Activated CD4-positive, alpha-beta T cell treated with anti-CD3 and anti-CD28 coated beads for 24 hours (primary cell): ENCODE measurements at places on chromosomes 3 and 15.

- no peak for DNase-seq
These were observed 13.7 kb upstream of the ABHD2 start for GRCh38 chr15:89074402-89075012.

DNA sequence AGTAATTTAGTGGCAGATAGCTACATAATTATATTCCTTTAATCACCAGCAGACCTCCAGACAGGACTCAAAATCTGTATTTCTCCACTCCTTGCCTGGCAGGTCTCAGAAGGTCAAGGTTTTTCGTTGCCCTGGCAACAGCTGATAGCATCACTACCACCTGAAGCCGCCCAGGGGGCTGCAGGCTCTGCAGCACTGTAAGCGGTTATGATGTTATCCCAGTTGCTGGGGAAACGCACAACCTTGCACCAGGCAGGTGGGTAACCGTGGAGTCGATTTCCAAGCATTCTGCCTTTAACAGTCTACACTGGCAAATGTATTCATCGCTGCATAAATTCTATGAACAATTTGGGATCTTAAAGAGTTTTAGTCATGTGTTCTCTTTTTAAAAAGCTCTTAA lies 756.3 kb downstream of the NTRK3 start:
- no peak for DNase-seq

DNA sequence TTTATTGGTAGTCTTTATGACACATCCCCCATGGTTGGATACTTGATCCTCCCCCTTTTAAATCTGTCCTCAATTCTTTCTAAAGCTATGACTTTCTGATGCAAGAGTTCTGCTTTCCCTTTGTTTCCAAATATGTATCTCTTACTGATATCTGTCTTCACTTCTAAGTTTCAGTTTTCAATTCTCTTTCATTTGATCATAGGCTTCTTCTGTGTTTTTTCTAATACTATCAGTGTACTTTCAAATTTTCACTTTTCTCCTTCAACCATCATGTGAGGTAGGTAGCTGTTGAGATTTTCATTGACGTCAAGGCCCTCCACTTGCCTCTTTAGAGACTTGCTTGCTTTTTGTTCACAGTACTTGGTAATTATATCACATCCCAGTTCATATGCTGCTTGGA lies 436.5 kb downstream of the CNTN4 start:
- no peak for DNase-seq

GRCh38 chr3:69831737-69832136 lies 92.5 kb downstream of the MITF start:
- DNase-seq = no peak

DNA sequence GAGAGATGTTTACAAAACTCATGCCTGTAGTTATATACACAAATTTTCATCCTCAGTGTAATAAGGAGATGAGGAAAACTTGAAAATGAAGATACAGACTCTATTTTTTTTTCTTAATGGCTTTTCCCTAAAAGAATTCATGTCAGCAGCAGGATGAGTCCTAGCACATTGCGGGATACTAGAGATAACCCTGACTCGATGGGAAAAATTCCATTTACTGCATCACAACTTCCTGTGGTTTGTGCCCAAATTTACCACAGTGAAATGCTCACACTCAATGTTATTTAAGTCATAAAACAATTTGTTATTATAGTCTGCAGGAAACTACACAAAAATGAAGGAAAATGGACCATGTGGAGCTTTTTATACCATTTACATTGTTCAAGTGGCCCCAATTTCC lies 581.9 kb upstream of the ZNF717 start:
- DNase-seq = no peak

GRCh38 chr15:92430069-92430440 lies 36.4 kb downstream of the ST8SIA2 start:
- DNase-seq = no peak

- no peak for DNase-seq
These were observed 67.5 kb downstream of the KCNMB2 start for GRCh38 chr3:178603735-178604134.

DNA sequence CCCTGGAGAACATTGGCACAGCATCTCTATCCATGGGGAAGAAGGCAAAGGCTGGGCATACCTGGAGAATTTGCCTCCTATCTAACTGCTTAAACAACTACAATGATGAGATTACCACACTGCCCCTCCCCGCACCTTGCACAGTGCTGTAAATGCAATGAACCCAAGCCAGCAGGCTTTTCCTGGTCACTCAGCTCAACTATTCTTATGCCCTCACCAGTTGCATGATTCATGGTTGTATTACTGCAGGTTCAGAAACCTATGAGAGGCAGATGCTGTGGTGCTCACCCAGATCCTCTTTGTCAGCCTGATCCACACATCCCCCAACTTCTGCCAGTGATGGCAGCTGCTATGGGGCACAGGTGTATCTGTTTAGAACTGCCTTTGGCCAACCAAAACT lies 77.7 kb upstream of the STAC start:
- DNase-seq = no peak

DNA sequence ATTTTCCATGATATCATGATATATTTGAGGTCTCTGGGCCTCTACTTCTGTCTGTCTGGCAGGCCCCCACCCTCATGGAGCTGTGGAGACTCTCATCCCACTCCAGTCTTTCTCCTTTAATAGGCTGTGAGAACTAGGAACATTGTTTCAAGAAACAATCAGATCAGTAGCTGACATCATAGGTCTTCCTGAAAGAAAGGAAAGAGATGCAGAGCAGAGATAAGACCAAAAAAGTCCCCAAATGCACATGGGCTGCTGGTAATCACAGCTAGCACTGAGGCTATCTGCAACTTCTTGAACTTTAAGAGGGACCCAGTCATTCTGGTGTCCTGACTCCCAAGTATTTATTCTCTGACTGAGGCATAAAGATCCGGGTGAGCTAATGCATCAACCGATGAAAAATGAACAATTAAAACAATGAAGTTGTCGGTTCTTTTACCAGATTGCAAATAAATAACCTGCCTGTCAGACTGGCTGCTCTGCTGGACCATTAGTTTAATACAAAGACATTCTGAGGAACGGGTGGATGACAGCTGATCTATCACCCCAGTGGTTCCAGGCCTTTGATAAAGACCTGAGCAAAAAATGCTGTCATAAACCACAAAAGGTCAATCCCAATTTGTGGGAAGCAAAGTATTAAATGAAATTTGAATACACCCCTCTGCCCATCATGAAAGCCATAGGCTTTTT lies 780.8 kb upstream of the GOLIM4 start:
- DNase-seq = no peak

GRCh38 chr3:23624305-23624704 lies 181.4 kb upstream of the UBE2E1 start:
- no peak for DNase-seq

DNA sequence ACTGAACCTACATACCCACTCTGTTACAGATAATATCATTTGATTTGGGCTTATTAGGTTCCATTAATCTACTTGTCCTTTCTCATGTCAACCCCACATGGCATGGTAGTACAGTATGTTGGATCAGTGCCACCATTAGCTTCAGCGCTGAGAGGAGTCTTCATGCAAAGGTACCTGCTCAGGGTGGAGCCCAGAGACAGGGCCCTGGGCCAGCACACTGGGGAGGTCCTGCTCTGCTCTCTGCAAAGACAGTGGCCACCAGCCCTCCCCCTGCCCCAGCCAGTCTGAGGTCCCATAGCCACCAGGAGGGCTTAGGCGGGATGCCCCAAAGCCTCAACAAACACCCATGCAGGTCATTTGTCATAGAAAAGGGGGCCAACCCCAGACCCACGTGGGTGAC lies 71.0 kb downstream of the ATP10A start:
- no peak for DNase-seq

DNA sequence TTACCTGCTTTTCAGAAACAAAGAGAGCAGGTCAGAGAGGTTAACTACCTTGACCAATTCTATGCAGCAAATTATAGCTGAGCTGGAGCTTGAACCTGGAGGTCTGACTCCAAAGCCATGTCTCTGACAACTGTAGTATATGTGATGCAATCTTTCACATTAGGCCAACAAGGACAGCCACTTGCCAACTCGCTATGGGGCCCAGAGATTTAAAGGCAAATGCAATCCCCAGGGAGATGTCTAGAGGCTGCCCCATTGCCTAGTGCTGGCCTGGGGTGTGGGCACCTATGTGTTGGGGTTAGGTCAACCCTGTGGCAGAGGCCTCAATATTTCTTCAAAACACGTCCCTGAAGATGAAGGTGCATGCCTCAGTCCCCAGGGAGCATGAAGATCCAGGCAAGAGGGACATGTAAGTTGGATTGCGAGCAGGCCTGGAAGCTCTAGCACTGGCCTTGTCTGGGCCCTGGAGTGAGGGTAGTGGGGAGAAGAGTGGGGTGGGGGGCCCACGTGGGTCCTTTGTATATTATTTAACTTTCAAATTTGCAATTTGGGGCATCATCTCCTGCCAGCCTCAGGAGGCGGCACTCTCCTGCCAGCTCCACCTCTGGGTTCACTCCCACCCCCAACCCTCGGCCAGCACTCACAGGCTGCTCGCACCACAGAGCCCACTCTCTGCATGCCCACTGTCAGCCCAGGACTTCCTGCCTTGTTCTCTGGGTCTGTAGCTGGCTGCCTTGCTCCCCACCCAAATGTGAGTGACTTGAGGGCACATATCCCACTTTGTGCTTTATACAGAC lies 64.3 kb downstream of the SLC12A8 start:
- no peak for DNase-seq

GRCh38 chr15:52080031-52080430 lies 32.5 kb downstream of the BCL2L10 start:
- DNase-seq = no peak

DNA sequence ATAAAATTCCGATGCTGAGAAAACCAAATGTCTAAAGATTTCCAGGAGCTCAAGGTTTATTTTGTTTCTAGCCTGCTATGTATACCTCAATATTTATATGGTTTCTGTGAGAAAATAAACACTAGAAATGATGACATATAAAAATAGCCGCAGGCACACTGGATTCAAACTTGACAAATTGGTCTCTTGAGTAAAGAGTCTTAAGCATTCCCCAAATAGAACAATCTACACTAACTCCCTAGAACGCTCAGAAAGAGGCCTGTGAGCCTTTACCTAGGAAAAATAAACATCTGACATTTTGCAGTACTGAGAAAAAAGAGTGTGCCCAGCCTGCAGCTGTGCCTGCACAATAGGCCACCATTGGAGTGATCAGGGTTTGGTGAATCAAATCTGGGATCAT lies 75.2 kb downstream of the NEK10 start:
- DNase-seq = no peak

DNA sequence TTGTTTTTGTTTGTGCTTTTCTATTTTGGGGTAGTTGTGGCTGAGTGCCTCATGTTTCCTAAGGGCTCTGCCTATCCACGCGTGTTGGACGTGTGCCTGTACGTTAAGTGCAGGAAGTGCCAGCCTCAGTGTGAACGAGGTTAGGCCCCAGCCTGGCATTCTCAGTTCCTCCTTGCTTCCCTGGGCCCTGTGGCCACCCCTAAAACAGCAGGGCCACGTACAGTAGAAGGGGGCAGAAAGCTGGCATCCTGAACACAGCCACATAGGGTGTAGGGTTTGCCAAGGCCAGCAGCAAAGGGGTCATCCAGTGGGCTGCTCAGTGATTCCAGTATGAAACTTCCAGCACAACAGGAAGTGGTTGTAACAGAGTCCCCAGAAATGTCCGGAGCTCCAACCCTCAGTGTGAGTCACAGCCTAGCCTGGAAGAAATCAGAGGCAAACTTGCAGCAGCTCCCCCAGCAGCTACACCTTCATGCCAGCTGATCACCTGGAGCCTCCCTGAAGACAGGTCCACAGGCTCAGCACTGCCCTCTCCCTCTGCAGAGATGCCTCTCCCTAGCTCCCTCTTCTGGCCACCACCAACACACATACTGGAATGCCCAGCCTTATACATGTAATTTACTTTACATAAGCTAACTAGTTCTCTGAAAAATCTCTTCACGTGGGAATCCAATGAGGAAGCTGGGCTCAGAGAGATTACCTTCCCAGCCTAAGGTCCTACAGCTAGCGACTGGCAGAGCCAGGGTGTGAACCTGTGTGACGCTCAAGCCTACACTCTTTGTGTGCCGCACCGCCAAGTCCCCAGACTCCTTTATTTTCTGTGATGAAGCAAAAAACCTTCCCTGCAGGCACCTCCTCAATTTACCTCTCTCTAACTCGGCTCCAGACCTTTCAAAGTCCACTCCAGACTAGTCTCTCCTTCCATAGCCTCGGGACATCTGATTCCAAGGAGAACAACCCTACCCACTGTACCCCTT lies 26.6 kb downstream of the ILDR1 start:
- no peak for DNase-seq

DNA sequence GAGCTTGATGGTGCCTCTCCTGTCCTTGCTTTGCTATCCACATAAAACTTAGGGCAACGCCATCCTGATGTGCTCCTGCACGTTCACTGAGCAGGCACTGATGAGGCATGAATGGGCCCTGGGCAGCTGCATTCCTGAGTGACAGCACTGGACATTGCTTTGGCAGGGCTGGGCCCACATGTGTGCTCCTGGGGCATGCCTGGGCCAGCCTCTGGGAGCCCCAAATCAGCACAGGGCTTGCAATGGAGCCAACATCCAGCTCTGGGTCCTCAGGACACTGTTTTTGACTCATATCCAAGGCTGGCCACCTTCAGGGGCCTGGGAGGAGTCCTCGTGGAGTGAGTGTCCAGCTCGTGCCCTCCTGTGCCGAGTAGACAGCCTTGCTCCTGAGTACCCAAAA lies 5.9 kb upstream of the TKT start:
- DNase-seq = no peak

GRCh38 chr15:70103880-70104626 lies 6.3 kb upstream of the TLE3 start:
- no peak for DNase-seq

DNA sequence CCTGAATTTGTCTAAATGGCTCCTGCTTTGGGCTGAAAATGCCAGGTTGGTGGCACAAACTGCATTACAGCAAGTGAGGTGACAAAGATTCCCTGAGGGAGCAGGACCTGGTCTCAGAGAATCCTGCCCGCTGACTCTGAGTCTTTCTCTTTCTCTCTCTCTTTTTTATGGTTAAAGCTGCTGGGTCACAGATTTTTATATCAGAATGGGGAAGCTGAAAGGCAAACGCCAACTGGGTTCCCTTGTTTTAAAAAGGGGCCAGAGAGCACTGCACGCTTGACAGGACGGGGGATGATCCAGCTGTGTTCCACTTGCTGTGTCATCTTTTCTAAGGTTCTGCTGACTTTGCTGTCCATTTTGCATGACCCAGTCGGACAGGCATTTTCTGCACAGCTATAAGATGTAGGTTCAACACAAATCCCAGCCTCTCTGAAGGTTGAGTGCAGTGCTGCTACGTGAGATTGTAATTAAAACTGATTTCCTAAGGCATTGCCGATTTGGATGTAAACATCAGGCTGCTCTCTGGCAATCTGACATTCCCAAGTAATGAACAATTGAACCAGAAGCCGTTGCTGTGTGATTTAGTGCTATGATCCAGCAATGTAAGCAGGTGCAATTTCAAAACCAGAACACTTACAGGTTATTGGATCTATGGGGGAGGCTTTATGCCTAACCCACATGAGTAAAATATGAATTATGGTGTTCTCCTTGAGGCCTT lies 25.8 kb downstream of the ARHGEF3 start:
- no peak for DNase-seq

GRCh38 chr15:75073197-75073596 lies 49.8 kb downstream of the PPCDC start:
- DNase-seq = no peak

DNA sequence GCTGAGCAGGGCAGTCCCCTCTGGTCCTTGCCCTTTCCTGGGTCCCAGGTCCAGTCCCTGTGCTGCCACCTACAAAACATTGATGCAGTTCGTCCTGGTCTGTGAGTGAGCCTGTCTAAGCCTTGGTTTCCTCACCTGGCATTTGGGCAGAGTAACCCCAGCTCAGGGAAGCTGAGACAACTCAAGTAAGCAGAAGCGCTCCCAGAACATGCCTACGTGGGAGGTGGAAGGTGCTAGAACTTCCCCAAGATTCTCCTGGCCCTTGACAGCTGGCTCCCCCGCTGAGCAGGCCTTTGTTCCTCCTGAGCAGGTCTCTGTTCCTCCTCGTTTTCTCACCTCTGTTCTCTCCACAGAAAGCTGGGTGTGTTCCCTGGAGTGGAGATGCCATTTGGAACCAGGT lies 30.5 kb downstream of the PRR20G start:
- DNase-seq = no peak
